T-helper 1 cell treated with Interleukin-12 subunit alpha and Interleukin-12 subunit beta and Interleukin-4 antibody, amounts not matched to agents 30 ng/mL and 1 ng/mL, for 36 hours (primary cell): ENCODE measurements at places on chromosomes 1 and 21. TPM values are rescaled to one million over a fixed set of nuclear protein-coding genes. Genes with fewer than 3 reads are reported as not detected.

GSTM3 gene
- total RNA-seq, result 7.6 and 8.1 TPM in 2 replicates

SGIP1 gene
- total RNA-seq, result not detected in 2 replicates

C1orf116 gene
- total RNA-seq, result not detected in 2 replicates

CFHR5 gene
- not detected in 2 replicates for total RNA-seq

CXADR gene
- 0.39 and 0.49 TPM in 2 replicates for total RNA-seq

NSUN4 gene
- 28.7 and 29.5 TPM in 2 replicates for total RNA-seq

GRIK1 gene
- total RNA-seq, result not detected in 2 replicates

ZNF593OS gene
- not detected in 2 replicates for total RNA-seq

KCNH1 gene
- not detected in 2 replicates for total RNA-seq

BTBD8 gene
- total RNA-seq, result 0.93 and 1.4 TPM in 2 replicates

ARPC5 gene
- 243 and 249 TPM in 2 replicates for total RNA-seq

ADCY10 gene
- total RNA-seq, result 0.07 and 0.46 TPM in 2 replicates

TMEM269 gene
- total RNA-seq, result 0.32 and 0.54 TPM in 2 replicates

GOLT1A gene
- not detected in 2 replicates for total RNA-seq

HP1BP3 gene
- total RNA-seq, result 267 and 275 TPM in 2 replicates

ELK4 gene
- total RNA-seq, result 107 and 115 TPM in 2 replicates

OR2T2 gene
- not detected in 2 replicates for total RNA-seq

AADACL4 gene
- total RNA-seq, result not detected in 2 replicates

CCDC24 gene
- 1.8 and 1.9 TPM in 2 replicates for total RNA-seq

AGMAT gene
- 18.3 TPM in 2 replicates for total RNA-seq

IL12RB2 gene
- 151 and 159 TPM in 2 replicates for total RNA-seq

DCST1 gene
- not detected in 2 replicates for total RNA-seq

CD5L gene
- total RNA-seq, result not detected in 2 replicates
